Pancreas (tissue), 10 donors: ENCODE measurements at places on chromosomes 7 and 10.

- no peak for DNase-seq
Measured at GRCh38 chr10:31346953-31347352, 27.9 kb downstream of the ZEB1 start.

GRCh38 chr7:21544303-21544656 is 1.4 kb downstream of the DNAH11 start:
- no peak for DNase-seq

DNA sequence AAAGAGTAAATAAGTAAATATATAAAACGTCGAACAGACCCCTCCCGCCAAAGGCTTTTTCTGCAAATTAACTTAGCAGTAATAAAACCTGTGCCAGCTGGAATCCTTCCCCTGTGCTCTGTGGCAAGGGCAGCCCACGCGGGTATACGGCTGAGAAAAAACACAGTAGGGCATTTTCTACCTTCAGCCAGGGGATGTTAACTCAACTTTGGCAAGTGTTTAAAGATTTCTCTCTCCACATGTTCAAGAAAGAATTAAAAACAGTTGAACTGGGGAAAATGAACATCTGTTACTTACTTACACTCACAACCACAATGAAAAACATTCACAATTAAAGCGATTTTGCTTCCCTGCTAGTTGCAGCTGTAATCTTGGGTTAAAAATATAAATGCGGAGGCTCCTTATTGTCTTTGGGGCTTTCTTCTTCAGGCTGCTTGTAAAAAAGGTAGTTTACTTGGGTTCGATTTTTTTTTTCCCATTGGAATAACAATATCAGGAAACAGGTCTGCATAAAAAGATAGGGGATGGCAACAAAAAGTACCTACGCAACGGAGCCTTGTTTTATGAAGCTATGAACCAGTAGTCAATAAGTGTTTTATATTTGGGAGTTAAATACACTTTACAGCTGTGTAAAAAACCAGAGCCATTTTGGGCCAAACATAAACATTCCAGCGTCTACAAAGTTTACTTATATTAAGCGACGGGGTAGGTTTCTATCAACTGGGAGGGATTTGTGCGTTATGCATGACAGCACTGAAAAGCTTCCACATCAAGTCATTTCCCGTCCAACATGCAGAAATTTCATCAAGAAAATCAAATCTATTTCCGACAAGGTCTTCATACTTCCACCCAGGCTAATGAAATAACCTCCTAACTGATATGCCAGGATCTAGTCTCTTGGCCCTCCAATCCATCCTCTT is 132.7 kb downstream of the TAX1BP1 start:
- peak; percentile 54 for DNase-seq

DNA sequence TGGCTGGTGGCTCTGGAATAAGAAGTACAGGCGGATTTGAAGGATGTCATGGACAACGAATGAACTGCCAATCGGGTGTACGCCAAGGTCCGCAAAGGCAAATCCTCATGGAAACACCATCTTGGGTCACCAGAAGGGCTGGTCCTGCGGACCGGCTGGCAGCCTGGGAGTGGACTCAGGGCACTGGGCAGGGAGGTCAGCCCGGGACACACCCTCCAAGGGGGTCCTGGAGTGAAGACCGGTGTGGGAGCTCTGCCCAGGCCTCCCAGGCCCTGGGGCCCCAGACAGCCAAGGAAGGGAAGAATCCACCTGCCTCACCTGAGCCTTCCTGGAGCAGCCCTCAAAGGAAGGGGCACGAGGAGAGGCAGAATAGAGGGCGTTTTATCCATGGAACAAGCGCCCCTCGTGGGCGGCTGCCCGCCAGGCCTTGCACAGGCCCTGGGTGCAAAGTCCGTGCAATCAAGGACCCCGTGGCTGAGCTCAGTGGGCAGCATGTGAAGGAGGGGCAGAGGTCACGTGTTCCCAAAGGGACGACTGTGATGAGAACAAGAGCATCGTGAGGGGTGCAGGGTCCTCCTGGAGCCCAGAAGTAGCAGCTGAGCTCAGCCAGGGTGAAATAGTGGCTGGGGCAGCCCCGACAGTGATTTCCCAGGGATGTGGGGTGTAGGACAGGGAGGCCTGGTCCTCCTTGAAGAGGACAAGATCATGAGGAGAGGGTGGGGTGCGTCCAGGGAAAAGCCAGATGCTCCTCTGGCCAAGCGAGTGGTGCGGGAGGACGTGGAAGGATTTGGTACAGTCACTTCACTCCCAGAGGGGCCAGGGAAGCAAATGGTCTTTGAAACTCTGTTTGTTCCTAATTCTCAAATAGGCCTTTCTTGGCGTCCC is 105.2 kb downstream of the TCERG1L start:
- no peak for DNase-seq

DNA sequence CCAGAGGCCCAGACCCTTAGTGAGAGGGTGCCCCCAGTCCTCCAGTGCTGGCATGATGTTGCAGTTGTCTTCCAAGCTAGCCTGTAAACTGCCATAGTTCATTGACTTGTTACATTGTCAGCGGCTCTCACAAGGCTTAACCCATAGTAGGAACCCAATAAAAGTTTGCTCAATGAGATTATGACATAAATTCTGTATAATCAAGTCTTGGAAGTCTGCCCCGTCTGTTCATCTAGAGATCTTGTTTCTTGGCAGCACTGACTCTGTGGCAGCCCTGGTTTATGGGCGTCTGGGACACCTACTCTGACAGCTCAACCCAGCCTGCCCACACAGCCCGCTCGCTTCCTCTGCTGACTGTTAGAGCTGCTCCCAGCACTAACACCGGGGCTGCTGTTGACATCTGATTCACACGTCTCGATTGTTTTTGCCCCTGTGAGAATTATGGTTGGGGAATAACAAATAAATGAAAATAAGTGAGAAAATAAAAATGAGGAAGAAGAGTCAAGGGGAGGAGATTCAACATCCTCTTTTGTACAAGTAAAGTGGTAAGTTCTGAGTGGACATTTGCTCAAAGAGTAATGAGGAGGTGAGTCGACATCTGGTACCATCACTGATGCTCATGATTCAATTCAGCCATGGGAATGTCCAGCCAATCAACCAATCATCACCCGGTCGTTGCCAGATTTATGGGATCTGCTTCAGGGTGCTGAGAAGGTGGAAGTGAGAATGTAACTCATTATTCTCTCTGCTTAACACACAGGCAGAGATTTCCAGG is 160.8 kb downstream of the SPAG6 start:
- DNase-seq, result no peak

DNA sequence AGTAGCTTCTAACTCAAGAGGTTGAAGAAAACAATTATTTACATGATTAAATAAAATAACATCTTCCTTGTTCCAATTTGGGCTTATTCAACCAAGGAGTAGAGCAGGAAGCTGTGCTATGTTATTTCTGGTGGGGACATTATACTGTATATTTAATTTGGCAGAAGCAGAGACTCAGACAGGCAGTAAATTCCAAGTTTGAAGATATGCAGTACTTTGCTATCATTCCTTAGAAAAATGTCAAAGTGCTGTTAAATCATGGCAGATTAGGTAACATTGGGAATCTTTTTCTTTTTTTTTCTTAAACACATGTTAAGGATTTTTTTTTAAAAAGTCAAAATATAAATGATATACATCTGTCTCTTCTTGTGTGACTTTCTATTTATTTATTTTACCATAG is 190.1 kb downstream of the SUGCT start:
- DNase-seq, result no peak

DNA sequence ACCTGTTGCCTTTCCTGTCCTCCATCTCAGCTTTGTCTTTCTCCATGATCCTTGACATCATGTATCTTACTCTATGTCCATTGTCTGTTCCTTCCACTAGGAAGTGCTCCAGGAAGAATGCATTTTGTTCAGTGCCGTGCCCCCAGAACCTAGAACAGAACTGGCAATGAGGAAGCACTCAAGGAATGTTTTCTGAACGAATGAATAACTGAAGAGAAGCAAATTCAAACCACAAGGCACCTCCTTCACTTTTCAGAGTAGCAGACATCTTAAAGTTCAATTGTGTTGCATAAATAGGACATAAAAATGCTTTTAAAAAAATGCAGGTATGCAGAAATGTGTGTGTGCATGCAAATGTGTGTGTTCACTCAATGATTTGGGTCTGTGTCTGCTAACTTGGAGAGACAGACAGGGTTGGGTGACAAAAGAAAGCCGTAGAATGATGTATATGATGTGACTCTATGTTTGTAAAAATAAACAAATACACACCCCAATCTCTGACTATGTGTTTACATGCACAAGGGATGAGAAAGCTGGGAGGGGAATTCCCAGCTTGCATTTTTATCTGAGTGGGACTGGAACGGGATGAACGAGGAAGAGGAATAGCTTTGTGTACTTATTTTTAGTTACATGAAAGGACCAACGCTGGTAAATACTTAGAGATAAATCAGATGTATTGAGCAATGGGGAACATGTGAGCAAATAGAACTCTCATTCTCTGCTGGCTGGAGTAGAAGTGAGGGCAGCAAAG is 237.7 kb downstream of the FANK1 start:
- no peak for DNase-seq
